ENCODE measurements at places on chromosomes 3 and 15. TPM values are rescaled to one million over a fixed set of nuclear protein-coding genes. Genes with fewer than 3 reads are reported as not detected.
A peak's percentile ranks its signal among the peaks of the same experiment; 100 is the strongest.

Gene WDR73
- total RNA-seq = 21.8 TPM

Gene KBTBD8
- total RNA-seq = 1.1 TPM

Gene LRRC2
- 0.13 TPM for total RNA-seq

DNA sequence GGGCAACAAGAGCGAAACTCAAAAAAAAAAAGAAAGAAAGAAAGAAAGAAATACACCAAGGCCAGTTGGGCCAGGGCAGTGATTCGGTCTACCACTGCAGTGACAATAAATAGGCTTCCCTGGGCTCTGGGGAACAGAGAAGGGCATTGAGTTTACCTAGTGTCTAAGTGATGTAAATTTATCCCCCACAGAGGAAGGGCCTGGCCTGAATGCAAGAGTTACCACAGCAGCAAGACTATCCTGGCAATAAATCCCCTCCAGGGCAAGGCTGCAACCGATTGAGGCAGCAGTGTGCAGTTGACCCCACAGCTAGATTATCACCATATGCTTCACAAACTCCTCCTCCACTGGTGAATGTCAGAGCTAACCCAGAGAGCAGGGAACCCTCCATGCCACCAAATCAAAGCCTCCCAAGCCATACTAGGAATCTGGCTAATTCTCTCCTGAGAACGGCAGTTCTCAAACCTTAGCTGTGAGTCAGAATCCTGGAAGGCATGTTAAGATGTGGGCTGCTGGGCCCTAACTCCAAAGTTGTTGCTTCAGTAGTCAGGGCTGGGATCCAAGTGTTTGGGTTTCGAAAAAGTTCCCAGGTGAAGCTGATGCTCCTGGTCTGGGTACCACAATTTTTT lies 64.3 kb upstream of the GATM start:
- peak; percentile 55 for DNase-seq

Gene ZNF502
- total RNA-seq = 0.09 TPM

DNA sequence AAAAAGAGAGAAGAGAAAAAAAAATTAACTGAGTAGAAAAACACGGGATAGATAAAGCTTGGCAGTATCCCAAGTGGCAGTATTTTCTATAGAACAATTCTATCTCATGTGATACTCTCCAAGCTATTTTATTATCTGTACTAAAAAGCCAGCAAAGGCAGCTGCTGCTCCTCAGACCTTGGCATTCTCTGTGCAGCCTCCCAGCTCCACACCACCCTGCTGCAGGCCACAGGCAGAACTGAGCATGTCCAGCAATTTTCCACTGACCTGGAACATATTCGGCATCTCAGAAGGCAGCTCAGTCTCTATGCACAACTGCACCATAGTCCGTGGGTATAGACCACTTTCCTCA lies 1161.4 kb downstream of the IGSF11 start:
- no peak for DNase-seq

GRCh38 chr3:178084938-178085816 lies 451.1 kb upstream of the KCNMB2 start:
- DNase-seq = no peak

DNA sequence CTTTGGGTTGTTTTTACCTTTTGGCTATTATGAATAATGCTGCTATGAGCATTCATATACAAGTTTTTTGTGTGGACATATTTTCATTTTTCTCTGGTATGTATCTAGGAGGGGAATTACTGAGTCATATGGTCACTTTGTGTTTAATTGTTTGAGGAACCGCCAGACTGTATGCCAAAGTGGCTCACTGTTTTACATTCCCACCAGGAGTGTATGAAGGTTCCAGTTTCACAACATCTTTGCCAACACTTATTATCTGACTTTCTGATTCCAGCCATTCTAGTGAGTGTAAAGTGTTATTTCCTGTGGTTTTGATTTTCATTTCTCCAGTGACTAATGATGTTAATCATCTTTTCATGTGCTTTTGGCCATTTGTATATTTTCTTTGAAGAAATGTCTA lies 51.8 kb downstream of the CMTM7 start:
- DNase-seq = peak; percentile 53

DNA sequence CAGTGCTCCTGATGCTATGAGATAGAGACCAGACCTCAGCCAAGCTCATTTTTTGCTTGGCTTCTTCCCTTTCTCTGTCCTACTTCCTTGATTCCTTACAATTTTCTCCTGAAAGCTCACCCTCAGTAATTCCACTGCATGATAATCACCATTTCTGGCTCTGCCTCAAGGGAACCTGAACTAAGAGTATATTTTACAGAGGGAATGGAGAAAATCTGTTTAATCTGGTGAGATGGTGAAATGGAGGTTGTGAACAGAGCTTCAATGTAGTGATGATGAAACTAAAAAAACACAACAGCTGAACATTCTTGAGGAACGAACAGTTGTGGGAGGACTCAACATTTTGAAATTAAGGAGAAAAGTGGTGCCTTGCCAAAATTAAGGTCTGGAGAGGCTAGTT lies 16.3 kb downstream of the HHLA2 start:
- DNase-seq = no peak

GRCh38 chr3:73203633-73204032 lies 142.2 kb downstream of the EBLN2 start:
- DNase-seq = no peak

DNA sequence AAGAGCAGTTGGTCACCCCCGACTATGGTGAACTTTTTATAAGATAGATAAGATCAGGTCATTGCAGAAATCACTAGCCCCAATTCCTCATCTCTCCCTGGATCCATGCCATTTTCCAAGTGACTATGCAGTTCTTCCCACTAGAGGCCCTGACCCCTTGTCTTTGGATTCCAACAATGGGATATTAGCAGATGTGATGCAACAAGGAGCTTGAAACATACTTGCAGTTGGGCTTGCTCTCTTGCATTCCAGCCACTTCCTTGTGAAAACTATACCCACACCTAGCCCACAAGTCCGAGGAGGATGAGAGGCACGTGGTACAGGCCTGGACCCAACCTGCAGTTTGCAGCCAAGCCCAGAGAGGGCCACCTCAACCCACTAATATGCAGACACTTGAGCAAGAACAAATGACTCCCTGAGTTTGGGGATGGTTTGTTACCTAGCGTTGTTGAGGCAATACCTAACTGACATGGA lies 60.6 kb downstream of the SUCLG2 start:
- DNase-seq = peak; percentile 66

Gene CHRM5
- total RNA-seq = not detected

Data from HFFc6 (cell line).